Osteocyte (in vitro differentiated cells): ENCODE measurements at places on chromosomes 12 and 14.

GRCh38 chr14:23173796-23174195 lies 9.7 kb downstream of the SLC7A8 start:
- DNase-seq: no peak

DNA sequence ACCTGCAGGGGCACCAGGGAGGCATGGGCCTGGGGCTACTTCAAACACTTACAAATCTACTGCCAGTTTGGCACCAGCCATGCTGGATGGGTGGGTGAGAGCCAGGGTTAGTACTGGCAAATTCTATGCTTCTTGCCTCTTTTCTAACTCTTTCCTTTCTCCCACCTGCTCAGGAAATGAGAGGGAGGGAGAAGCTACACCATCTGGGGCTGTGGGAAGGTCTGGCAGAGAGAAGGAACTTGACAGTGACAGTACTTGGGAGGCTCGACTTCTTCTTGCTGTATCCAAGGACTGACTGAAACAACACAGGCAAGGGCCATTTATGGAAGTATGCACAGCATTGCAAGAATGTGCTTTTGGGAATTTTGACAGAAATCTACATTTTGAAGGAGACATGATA lies 149.6 kb upstream of the DYRK2 start:
- DNase-seq: no peak

DNA sequence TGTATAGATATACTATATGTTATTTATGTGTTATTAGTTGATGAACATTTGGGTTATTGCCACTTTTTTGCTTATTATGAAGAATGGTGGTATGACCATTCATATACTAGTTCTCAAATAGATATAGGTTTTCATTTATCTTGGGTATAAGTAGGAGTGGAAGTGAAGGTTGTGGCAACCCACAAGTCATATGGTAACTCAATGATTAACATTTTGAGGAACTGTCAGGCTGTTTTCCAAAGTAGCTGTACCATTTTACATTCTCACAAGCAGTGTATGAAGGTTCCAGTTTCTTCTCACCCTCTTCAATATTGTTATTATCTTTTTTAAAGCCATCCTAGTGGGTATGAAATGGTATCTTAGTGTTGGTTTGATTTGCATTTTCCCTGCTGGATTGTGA lies 19.0 kb upstream of the MSRB3 start:
- no peak for DNase-seq

GRCh38 chr14:104383088-104383995 lies 196.2 kb upstream of the C14orf180 start:
- DNase-seq: no peak

DNA sequence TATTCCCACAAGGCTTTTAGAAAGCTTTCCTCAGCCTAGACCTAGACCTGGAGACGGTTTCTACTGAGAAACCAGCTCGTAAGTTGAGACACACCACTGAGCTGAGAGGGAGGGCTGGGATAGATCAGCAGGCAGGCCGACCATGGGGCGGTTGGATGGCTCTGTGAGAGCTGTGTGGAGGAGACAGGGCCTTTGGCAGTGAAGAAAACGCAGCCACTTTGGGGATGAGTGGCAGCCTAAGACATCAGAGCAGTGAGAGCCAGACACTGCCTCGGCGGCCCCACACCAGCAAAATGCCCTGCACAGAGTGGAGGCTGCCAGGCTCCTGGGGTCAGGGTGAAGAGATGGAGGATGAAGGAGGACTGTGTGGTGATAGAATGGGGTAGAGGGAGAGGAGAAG lies 46.0 kb downstream of the CACNA2D4 start:
- DNase-seq: peak; percentile 78

DNA sequence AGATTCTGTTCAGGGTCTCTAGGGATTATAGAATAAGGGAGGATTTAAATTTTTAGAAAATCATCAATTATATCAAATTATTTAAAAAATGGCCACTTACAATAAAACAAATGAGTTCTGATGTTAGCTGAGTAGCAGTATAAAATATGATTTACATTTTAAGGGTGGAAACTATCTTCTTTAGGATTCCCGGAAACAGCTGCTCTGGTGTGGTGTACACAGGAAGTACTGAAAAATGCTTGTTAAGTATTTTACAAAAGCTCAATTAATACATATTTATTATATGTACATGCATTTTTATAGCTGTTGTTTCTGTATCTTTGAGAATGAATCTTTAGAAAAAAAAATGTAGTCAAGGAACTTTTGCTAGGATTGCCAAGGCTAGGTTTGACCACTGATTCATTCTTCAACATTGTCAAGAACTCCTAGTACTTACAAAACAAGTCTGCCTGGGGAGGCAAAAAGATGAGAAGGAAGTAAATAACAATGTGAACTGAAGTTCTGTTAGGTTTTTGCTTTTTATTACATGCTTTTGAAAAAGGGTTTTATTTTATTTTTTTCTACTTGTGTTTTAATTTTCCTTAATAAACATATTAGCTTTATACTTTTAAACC lies 48.0 kb downstream of the ARF6 start:
- no peak for DNase-seq

DNA sequence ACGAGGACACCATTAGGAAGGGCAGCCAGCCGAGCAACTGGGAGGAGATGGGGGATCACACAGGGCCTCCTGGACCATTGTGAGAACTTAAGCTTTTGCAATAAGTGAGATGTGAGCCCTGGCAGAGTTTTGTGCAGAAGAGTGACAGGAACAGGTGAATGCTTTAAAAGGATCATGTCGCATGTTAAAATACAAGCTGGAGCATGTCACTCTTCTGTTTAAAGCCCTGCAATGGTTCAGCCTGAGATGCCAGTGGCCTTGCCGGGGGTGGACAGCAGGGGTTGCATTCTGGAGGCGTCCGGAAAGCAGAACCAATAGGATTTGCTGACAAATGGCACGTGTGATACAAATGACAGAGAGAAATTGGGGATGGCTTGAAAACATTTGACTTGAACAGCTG lies 137.5 kb upstream of the RFLNA start:
- no peak for DNase-seq

DNA sequence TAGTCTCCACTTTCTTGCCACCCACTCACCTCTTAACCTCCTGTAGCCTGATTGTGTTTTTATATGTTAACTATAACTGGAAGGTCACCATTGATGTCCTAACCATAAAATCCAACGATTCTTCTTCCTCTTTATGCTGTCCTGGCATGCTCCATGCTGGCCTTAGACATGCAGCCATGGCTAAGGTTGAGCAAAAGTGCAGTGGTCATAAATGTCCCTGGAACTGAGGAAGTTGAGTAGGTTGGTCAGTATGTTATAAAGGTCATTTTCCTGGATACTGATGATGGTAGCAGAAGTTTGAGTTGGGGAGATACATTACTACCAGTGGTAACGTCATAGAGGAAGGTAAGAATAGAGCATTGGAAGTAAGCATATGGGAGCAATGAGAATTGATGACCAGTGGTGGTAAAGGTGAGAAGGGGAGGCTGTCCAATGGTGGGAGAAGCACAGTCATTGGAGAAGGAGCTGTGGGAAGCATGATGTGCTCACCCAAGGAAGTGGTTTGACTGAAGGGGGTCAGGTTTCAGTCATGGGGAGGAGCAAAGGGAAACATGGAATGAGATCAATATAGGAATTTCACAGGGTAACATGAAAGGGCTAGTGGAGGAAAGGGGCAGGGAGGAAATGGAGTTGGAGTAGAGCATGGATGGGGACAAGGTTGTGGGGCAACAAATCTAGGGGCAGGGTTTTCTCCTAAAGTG lies 240.8 kb downstream of the DACT1 start:
- no peak for DNase-seq

DNA sequence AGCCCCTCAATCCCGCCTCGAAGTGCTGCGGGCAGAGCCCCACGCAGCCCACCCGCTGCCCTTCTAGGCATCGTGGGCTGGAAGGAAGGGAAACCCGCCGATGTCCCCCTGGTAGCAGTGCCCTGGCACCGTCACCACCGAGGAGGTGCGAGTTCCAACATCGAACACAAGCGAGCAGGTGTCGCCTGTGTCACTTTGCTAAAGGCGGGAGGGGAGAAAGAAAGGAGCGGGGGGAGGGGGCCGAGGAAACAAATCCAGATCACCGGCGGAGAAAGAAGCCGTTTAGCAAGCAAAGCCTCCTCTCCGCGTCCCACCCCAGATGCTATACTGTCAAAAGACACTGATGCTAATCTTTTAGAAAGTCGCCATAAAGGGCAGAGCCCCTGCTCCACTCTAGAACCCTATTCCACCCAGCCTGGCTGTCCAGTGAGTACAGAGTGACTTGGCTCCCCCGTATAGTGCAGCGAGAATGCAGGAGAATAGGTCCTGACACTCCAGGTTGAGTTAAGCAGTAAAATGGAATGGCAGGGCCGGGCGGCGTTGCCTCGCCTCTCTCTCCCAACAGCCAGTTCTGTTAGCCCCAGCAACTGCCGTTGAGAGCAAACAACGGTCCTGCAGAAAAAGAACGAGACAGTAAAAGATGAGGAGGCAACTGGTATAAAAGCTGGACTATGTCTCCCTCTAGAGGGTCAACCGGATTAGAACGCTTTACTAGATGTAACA lies 67.9 kb upstream of the USP15 start:
- no peak for DNase-seq

DNA sequence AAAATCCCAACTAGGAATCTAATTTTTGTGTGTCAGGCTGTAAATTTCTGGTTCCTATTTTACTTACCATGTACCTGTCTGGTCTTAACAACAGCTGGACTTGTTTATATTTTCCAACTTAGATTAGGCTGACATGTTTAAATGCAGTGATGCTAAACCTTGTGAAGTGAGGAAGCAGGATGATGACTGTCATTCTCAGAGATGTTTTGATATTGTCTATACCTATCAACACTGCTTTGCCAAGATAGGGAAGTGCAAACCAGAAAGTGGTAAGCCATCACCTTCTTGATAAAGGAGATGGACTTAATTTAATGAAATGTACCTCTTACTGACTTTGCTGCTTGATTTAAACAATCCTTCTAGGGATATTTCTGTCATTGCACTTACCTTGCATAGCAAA lies 2.1 kb downstream of the BICD1 start:
- DNase-seq: no peak

DNA sequence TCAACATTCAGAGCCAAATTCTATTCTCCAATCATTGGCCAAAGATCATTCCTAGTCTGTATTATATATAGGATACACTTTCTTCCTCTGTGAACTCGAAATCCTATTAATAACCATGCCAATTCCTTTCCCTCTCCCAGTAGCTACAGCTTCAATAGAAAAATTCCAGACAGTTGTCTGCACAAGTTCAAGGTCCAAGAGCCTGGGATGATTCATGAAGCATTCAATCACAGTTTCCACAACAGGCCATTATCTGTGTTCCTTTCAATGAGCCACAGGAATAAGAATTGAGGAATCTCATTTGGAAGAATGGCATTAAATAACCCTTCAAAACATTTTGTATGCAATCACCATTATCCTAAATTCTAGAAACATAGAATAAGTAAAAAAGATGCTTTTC lies 437.4 kb downstream of the RMST start:
- DNase-seq: no peak

DNA sequence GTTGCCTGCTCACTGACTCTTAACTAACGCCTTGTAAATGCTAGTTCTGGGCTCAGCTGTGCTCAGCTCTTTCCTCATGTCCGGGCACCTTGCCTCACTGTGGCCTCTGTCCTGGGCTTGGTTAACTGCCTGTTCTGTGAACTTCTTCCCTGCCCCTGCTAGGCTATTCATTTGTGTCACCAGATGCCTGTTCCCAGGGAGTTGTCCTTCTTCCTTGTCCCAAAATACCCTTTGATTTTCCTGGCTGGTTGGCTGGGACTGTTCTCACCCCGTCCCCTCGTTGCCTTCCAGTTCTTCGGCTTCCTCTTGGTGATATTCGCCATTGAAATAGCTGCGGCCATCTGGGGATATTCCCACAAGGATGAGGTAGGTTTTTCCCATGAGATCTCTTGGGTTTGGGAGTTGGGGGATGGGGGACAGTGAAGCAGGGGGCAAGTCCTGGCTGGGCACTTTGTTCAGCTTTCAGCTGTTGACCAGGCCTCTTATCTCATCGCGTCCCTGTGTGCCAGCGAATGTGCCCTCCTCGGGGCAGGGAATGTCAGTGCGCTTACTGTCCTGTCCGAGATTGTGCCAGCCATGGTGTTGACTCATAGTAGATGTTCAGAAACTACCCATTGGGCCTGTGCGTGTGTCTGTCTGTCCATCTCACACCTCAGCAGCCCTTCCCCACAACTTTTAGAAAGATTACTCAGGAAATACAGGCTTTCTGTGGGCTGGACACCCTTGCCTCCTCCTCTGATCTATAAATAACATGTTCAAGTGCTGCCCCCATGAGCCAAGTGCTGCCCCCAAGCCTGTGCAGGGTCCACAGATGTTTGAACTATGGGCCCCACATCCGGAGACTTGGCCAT lies 33.1 kb downstream of the CD9 start:
- DNase-seq: no peak

DNA sequence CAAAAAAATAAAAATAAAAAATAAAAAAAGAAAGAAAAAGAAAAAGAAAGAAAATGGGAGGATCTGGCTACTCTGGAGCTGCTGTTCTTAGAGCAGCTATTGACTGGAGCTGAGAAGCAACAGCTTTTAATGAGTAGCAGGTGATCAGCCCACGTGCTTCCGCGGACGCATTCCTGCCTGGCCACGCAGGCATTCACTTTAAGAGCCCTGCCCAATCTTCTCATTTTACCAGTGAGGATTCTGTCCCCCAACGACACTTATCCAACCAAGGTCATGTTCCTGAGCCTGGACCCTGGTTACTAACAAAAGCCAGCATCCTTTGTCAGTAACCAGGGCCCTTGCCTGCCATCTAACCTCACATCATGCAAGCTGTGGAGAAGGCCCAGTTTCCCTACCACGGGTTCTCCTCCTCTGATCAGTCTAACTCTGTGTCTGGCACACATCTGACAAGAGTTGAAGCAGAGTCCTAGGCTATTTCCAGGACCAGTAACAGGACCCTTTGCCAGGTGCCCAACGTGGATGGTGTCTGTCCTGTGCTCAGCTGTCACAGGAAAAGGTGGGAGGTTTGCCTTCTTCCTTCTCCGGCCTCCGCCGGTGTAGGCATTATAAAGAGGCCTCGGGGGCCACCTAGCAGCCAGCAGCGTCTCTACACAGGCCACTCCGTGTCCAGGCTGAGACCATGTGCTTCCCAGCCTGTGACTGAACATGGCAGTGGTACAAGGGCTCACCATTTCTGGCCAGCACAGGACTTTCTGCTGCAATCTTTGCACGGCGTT lies 60.9 kb upstream of the GPATCH2L start:
- no peak for DNase-seq
